ENCODE measurements at places on chromosomes 5 and 9.

- DNase-seq = peak; percentile 34
Measured at GRCh38 chr9:70677055-70677735, 262.7 kb upstream of the KLF9 start.

GRCh38 chr5:124701873-124702425, 44.5 kb downstream of the ZNF608 start:
- no peak for DNase-seq

DNA sequence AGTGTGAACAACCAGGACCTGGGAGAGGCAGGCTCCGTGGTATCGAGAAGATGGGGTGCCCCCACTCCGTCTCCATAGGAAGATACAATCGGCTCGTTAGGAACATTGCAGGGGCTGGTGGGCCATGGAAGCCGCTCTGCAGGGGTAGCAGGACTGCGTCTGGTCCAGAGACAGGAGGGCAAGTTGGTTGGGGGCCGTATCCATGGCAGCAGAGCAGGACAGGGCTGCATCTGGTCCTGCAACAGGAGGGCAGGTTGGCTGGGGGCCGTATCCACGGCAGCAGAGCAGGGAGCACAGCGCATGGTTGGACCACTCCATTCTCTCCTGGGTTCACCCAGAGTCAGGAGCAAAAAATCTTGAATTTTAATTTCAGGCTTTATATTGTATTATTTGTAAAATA, 98.2 kb downstream of the ANKRD33B start:
- DNase-seq = no peak

DNA sequence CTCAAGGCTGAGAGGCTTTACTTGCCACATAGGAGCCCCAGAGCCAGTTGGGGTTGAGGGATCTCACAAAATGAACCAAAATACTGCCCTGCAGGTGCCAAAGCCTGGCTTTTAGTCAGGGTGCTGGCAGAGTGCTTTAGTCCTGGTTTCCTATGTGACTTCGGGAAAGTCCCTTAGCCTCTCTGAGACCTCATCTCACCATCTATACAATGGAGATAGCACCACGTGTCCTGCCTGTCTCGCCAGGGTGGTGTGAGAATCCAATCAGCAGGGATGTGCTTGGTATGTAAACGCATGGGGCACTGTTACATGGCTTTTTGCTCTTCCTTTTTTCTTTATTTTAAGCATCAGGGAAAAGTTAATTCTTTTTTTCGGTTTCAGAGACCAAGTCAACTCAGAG, 68.3 kb downstream of the SHB start:
- no peak for DNase-seq

- no peak for DNase-seq
Measured at GRCh38 chr5:5252106-5252505, 112.0 kb downstream of the ADAMTS16 start.
